ENCODE measurements at places on chromosomes 11 and 22.

- DNase-seq = no peak
Observed at GRCh38 chr11:32032052-32032451, 58.8 kb upstream of the RCN1 start.

- peak; percentile 32 for DNase-seq
Observed at GRCh38 chr11:111694851-111695250, 71.3 kb downstream of the PPP2R1B start.

DNA sequence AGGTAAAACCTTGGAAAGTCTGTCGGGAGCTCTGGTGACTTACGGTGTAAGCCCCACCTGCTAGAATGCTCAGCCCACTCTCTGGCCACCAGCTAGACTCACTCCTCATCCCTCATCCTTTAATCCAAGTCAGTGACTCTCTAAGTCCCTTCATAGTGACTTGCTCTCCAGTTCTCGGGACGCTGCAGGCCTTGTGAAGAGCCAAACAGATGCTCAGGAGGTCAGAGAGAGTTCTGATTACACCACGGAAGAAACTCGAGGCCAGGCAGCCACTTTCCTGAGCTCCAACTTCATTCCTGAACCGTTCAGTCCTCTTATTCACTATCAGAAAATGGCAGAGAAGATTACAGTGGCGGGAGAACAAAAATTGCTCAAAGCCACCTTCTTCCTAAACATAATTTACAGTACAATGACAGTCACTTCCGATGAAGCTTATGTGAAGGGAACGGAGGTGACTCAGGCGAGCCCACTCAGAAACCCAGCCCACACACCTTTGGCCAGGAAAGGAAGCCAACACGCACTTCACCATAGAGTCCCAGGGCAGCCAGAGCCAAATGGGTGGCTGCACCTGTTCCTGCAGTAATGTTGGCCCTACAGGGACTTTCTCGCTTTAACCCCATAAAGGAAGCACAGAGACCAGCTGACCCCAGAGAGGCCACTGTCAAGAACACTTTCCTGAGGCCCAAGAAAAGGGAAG, 100.4 kb downstream of the GALNT18 start:
- no peak for DNase-seq

GRCh38 chr11:31872076-31872443, 60.9 kb upstream of the PAX6 start:
- DNase-seq = no peak

- DNase-seq = no peak
Observed at GRCh38 chr11:117972044-117972443, 14.2 kb upstream of the IL10RA start.

DNA sequence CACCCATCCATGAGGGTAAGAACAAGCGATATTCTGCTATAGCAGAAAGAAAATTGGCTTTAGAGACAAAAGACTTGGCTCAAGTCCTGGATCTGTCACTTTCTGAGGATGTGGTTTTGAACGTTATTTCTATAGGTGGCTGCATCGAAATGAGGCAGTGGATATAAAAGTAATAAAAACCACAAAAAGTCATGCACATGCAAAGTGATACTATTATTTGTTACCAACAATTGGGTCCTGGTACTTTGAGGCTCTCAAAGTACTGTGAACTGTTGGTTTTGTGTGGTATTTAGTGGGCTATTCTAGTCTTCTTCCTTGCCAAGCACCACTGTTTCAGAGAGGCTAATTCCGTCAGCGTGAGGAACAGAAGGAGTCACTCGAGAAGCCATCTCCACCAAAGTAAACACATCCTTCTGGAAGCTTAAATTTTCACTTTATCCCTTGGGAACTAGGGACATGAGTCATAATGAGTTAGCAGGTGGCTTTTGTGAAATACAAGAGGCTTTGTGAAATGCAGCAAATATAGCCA, 13.1 kb downstream of the UBASH3B start:
- peak; percentile 47 for DNase-seq

DNA sequence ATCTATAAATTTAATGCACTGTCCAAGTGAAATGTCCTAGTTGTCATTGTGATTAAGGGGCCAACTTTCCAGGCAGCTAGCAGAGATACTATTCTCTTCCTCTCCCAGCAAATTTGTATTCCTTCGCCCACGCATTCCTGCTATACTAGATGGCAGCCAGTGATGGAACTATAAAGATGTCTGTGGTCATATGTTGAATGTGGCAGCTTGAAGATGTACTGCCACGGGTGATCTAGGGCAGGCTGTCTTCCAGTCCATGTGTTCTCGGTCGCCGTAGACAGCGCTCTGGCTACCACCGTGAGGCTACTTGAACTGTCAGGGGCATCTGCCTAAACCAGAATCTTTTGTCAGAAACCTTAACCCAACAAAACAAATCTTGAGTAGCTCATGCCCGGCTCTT, 8.3 kb upstream of the SIDT2 start:
- DNase-seq = no peak

DNA sequence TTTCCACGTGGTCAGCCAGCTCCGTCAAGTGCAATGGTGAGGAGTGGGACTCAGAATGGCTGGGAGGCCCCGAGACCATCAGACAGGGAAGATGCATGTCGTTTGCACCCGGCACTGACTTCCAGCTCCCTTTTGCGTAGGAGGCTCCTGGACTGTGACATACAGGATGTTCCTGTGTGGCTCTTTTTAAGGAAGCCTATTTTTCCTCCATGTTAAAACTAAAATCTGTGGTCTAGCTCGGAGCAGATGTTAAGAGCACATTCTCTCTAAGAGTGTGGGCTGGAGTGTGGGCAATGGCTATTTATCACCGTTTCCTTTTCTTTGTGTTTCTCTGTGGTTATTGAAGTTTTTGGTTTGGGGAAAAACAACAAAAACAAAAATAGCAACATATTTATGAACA, 40.9 kb upstream of the AMPD3 start:
- DNase-seq = peak; percentile 47

- no peak for DNase-seq
Observed at GRCh38 chr11:59187587-59187986, 15.7 kb downstream of the DTX4 start.

- no peak for DNase-seq
Observed at GRCh38 chr11:4979036-4979435, 15.6 kb upstream of the OR51L1 start.

GRCh38 chr11:10666556-10667520, 26.7 kb downstream of the IRAG1 start:
- DNase-seq = no peak

DNA sequence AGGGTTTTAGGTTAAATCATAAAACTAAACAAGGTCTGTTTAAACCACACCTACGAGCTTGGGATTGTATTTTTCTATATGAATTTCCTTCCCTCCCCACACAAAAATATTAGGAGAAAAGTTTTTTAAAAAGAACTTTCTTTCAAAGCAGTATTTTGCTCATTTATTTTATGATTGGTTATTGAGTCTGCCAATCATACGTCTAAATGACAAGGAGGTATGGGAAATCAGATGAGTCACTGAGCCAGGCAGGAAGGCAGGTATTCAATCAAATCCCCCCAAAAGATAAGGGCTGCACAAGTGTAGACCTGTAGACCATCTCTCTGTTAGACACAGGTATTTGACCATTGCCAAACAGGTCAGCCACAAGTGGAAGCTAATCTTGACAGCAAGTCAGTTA, 440.1 kb upstream of the CCDC90B start:
- no peak for DNase-seq

GRCh38 chr11:80204021-80204420, 763.2 kb upstream of the TENM4 start:
- no peak for DNase-seq

GRCh38 chr11:46381048-46381818, at the start of gene MDK:
MDK (plus strand) TSS chr11:46381669; CDS start chr11:46382058, 389 bp downstream.
- no peak for DNase-seq

DNA sequence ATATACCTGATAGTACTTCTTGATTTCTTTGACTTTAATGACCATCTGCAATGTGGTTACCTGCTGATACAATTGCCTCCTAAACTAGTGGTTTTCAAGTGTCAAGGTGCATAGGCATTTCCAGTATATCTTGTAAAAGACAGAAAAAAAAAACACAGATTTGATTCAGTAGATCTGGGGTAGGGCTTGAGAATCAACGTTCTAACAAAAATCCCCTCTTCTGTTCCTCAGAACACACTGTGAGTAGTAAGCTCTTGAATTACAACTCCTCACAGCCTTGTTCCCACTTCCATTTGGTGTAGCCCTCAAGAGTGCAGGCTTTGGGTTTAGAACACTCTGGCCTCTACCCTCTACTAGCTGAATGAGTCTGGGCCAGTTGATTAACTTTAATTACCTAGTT, 78.0 kb upstream of the CTSC start:
- DNase-seq = no peak

All from Ammon's horn (tissue), 1 donor.